ENCODE measurements at places on chromosomes 3 and 15. TPM values are rescaled to one million over a fixed set of nuclear protein-coding genes. Genes with fewer than 3 reads are reported as not detected.

P2RY14 gene
- total RNA-seq: 5.2 TPM

CCR5 gene
- 0.10 TPM for total RNA-seq

PP2D1 gene
- not detected for total RNA-seq

SELENOK gene
- 75.6 TPM for total RNA-seq

ECE2 gene
- not detected for total RNA-seq

TGM4 gene
- not detected for total RNA-seq

GUCA1C gene
- not detected for total RNA-seq

SH3GL3 gene
- total RNA-seq: not detected

FAM162A gene
- total RNA-seq: 37.4 TPM

RARRES1 gene
- total RNA-seq: 6.2 TPM

NCK1 gene
- total RNA-seq: 23.5 TPM

C3orf62 gene
- 1.8 TPM for total RNA-seq

ULK3 gene
- total RNA-seq: 49.2 TPM

SH3BP5 gene
- total RNA-seq: 49.4 TPM

ESYT3 gene
- total RNA-seq: 0.95 TPM

MUC4 gene
- total RNA-seq: not detected

C15orf62 gene
- 0.09 TPM for total RNA-seq

MAP6D1 gene
- 10.3 TPM for total RNA-seq

KBTBD12 gene
- 22.9 TPM for total RNA-seq

FBXW12 gene
- not detected for total RNA-seq

HRG gene
- total RNA-seq: 1.1 TPM

GNAT1 gene
- total RNA-seq: not detected

SMCO1 gene
- total RNA-seq: 2.2 TPM

C3orf70 gene
- 0.67 TPM for total RNA-seq

EIF3J gene
- total RNA-seq: 122 TPM

RPUSD2 gene
- total RNA-seq: 9.1 TPM

CCR3 gene
- not detected for total RNA-seq

CSPG5 gene
- 0.16 TPM for total RNA-seq

GOLGA6A gene
- total RNA-seq: 0.10 TPM

INSYN1 gene
- total RNA-seq: 2.7 TPM

ADPRH gene
- total RNA-seq: 15.3 TPM

SLC6A1 gene
- total RNA-seq: 0.31 TPM

STRA6 gene
- not detected for total RNA-seq

DGKG gene
- total RNA-seq: 11.2 TPM

DZIP1L gene
- total RNA-seq: 3.3 TPM

PAK6 gene
- 2.2 TPM for total RNA-seq

RBPMS2 gene
- 0.26 TPM for total RNA-seq

CADM2 gene
- 9.0 TPM for total RNA-seq

WDR93 gene
- total RNA-seq: not detected

LIPH gene
- not detected for total RNA-seq

GOLGA6L7 gene
- not detected for total RNA-seq

IQCF6 gene
- total RNA-seq: not detected

GRAMD1C gene
- total RNA-seq: 0.95 TPM

SLC51B gene
- not detected for total RNA-seq

ROPN1B gene
- total RNA-seq: 0.66 TPM

OSBPL10 gene
- total RNA-seq: 7.0 TPM
